ENCODE measurements at places on chromosomes 7 and 10. TPM values are rescaled to one million over a fixed set of nuclear protein-coding genes. Genes with fewer than 3 reads are reported as not detected.

GRCh38 chr7:154709840-154710520 is 292.9 kb downstream of the PAXIP1 start:
- no peak for DNase-seq

DNA sequence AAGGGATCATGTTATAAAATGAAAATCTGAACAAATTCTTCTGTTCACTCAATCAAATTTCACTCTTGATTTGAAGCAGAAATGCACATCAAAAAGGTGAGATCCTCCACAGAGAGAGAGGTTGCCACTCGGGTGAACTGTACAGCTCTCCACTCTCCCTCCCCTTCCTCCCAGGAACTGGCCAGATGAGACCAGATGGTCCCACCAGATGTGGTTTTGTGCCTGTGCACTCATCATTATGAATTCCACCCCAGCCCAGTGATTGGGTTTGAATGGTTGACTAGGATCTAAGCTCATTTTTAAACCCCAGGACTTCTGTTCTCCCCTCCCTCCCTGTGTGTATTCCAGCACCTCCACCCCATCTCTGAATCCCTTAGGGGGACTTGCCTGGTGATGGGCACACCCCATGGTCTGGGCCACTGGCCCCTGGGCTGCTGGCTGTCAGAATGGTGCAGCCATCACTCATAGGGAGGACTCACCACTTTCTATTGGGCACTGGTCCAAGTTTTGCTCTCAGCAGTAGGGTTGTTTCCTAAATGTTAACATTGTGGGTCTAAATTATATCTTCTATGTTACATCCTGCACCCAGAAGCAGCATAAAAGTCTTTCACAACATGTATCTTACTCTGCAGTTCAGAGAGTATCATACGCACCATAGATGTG is 393.1 kb downstream of the TNS3 start:
- no peak for DNase-seq

DNA sequence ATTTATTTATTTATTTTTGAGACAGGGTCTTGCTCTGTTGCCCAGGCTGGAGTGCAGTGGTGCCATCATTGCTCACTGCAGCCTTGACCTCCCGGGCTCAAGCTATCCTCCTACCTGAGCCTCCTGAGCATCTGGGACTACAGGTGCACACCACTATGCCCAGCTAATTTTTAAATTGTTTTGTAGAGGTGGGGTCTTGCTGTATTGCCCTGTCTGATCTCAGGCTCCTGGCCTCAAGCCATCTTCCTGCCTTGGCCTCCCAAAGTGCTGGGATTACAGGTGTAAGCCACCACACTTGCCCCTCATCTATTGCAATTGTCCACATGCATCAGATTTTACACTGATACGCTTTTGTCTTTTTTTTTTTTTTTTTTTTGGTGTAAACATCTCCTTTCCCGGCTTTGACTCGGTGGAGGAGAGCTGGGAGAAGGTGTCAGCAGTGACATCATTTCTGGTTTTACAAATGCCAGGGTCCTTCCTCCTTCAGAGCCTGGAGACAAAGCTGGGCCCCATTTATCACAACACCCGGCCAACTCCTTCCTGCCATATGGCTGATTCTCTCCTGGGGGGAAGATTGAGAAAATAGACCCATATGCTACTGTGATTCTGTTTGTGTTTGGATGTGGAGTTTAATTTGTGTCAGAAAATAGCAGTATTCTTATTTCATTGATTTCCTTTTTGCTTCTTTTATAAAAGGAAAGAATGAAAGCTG is 61.3 kb downstream of the GALNT17 start:
- DNase-seq, result no peak

DNA sequence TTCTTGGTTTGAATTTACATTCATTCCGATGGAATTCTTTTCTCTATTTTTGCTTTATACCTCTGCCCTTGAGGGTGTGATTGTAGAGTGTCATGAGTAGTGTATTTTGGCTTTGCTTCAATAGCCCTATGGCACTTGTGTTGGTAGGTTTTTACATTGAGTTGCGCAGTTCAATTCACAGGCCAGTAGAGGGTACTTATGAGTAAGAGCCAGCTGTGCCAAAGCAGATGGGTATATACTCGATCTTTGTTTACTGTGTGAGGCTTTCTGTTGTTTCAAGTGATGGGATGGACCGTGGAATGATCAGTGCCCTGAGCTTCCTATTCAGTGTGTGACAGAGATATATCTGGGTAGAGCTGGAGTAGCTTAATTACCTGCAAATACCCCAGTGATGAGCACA is 4.3 kb upstream of the AKR1C3 start:
- no peak for DNase-seq

DNA sequence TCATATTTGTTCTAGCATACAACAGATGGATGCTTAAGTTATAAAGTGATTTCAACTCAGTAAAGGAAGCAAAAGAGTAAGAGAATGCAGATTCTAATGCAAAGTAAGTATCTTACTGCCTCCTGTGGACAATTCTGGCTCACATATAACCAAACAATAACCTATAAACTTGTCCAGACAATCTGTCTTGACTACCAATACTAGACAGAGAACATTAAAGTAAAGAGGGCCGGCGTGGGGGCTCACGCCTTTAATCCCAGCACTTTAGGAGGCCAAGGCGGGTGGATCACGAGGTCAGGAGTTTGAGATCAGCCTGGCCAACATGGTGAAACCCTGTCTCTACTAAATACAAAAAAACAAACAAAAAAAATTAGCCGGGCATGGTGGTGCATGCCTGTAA is 329.3 kb downstream of the CACNA2D1 start:
- DNase-seq, result no peak

DNA sequence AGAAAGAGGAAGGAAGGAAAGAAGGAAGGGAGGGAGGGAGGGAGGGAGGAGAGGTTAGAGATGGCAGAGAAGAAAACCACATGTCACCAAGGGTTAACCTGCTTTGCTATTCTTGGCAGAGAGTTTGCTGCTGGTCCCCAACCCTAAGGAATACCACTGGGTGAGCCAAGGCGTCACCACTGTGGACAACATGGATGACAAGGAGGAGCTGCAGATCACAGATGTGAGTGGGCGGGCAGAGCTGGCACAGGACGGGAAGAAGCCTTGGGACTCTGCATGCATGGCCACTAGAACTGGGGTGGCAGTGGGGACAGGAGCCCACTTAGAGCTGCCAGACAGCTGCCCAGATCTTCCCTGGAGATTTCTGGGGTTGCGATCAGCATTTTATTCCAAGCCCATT is 17.2 kb upstream of the MYH16 start:
- no peak for DNase-seq

Gene TCF7L2
- 44.8 TPM for polyA plus RNA-seq

DNA sequence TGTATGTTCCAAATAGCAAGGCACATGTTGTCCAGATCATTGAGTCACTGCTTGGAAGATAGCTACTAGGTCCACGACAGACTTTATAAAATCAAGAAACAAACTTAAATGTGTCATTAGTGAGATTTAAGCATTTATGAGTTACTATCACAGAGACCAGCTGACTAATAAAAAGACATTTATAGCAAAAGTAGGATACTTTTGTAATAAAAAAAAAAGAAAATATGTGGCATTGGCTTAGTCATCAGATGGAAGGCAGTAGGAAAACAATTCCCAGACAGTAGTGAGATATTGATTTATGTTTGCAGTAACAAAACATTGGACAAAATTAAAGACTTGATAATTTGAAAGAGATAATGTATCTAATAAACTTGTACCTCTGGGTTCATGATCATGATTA is 881.0 kb upstream of the LRRN3 start:
- no peak for DNase-seq

DNA sequence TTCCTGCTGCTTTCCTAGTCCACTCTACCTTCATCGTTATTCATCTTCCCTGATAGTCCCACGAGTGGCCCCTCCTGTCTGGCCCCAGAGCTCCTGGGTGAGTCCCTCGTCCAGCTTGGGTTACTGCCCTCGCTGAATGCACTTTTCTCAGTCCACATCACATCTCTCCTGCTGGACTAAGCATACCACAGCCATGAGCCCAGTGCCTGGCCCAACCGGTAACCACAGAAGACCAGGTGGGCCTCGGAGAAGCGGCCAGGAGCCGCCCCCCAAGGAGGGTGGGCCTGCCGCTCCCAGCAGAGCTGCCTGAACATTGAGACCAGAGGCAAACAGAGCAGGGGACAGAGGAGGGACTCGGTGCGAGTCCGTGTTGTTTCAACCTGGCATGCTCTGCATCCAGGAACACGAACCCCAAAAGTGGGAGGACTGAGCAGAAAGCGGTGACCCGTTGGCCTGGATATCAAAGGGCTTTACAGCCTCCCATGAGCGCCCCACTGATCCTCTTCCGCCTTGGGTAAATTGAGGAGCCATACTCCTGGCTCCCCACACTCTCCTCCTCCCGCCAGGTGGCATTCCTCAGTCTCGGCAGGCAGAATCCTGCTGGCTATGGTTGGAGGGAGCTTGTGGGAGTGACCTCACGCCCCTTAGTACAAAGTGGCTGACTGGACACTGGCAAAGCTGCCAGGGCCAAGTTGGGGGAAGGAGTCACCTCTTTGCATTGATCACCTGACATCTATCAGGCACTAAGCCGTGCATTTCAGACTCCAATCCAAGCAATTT is 13.3 kb downstream of the TMEM72 start:
- no peak for DNase-seq

Gene MSMB
- not detected for polyA plus RNA-seq

DNA sequence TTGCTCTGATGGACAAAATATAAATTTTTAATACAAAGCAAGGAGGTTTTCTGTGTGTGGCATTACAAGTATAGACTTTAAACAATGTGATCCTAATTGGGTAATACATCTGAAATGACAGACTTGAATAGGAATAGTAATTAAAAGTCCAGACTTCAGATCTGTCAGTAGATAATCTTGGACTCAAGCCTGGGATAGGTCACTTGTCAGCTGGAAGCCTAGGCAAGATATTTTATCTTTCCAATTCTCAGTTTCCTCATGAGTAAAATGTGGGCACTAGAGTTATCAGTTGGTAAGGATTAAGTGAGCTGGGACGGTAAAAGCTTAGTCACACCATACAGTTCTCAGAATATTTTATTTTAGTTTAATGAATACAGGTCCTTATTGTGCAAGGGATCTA is 10.4 kb upstream of the ZMYND11 start:
- DNase-seq, result no peak

GRCh38 chr7:78510580-78511188 is 712.1 kb downstream of the PHTF2 start:
- DNase-seq, result no peak

DNA sequence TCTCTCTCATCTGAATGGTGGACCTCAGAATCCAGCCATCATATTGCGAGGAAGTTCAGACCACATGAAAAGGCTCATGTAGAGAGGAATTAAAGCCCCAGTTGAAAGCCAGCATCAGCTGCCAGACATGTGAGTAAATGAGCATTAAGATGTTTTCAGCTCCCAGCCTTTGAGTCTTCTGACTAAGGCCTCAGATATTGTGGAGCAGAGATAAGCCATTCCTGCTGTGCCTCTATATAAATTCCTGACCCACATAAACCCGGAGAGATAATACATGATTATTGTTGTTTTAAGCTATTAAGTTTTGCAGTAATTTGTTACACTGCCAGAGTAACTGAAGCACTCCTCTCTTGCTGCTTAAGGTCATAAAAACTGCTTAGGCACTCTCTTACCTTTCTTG is 14.6 kb downstream of the FAM149B1 start:
- DNase-seq, result no peak

Gene NPSR1
- polyA plus RNA-seq, result not detected

Measured in right renal cortex interstitium (tissue), 3 donors.